Activated CD8-positive, alpha-beta T cell treated with anti-CD3 and anti-CD28 coated beads for 36 hours (primary cell): ENCODE measurements at places on chromosomes 11 and 22. TPM values are rescaled to one million over a fixed set of nuclear protein-coding genes. Genes with fewer than 3 reads are reported as not detected.

DNA sequence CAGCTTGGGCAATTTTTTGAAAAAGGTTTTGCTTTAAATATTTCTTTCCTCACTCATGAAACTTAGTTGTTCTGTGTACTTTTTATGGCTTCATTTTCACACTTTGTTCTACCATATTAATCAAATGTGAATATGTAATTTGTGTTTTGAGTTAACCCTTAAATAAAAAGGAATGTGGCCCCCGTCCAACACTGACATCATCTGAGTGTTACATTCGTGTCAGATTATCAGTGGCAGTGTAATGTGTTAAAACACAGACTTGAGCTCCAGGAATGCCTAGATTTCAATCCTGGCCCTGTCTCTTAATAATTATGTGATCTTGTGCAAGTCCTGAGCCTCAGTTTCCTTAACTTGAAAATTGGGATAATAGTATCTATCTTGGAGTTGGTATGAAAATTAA lies 5.6 kb downstream of the RTN3 start:
- no peak for DNase-seq

- DNase-seq, result no peak
These were observed 52.7 kb downstream of the PHF21B start for GRCh38 chr22:44956840-44957767.

DNA sequence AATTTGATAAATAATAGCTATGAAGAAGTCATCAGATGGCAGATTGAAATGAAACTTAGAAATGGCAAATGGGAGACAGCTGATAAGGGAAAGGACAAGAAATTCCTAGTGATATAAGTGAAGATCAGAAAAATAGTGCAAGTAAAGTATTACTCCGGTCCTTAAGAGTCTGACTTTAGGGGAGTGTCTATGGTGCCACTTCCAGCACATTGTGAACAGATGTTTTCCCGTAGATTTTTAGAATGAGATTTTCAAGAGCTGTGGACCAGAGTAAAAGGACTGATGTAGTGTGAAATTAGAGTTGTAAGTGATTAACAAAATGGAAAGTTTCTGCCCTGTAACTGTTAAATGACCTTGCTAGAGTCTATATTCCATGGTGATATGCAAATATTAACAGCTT lies 974.8 kb upstream of the TENM4 start:
- DNase-seq, result no peak

PRSS23 gene
- total RNA-seq, result 2.3 TPM

LIF gene
- total RNA-seq, result 161 TPM

MIAT gene
- 11.6 TPM for total RNA-seq

FOLH1 gene
- total RNA-seq, result not detected
